Glomerular endothelial cell (primary cell): ENCODE measurements at places on chromosomes 12 and 14. TPM values are rescaled to one million over a fixed set of nuclear protein-coding genes. Genes with fewer than 3 reads are reported as not detected.

The B4GALNT1 gene
- 1.1 and 2.9 TPM in 2 replicates for total RNA-seq

GRCh38 chr12:53218551-53219291 is 11.7 kb upstream of the ITGB7 start:
- DNase-seq, result no peak

GRCh38 chr12:89305373-89305772 is 46.9 kb downstream of the DUSP6 start:
- no peak for DNase-seq

GRCh38 chr14:54730156-54730961 is 163.4 kb downstream of the SAMD4A start:
- no peak for DNase-seq

DNA sequence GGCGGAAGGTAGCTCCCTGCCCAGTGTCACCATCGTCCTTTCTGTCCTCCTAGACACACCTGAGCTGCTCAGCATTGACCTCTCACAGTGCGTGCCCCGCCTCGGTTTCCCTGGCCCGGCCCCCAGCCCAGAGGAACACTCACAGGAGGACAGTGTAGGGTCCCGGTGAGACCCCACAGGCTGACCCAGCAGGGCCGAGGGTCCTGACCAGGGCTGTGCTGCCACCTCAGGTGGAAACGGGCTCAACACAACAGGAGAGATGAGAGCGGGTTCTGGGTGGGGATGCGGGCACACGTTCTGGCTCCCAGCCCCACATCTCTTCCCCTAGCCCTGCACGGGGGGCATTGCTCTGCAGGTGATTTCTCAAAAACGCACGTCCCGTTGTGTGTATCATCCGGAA is 98.1 kb downstream of the PIWIL1 start:
- no peak for DNase-seq

DNA sequence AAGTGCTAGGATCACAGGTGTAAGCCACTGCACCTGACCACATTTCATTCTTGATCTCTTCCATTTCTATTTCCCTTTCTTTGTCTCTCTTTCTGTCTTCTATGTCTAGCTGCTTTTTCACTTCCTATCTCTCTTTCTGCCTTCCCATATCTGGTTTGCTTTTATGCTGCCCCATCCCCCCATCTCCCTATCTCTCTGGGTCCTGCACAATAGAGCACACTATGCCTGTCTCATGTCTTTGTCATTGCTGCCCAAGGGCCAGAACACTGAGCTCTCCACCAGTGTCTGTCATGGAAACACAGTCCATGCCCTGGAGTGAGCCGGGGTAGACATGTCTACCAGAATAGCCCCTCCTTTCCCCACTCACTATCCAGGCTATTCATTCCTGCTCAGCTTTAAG is 12.3 kb upstream of the RARG start:
- no peak for DNase-seq

GRCh38 chr14:37900561-37900960 is 305.1 kb downstream of the TTC6 start:
- DNase-seq, result no peak

The AKAP5 gene
- total RNA-seq, result 0.48 and 0.76 TPM in 2 replicates

GRCh38 chr12:116466536-116466935 is 92.6 kb upstream of the MAP1LC3B2 start:
- DNase-seq, result peak; percentile 25

The IL22 gene
- not detected in 2 replicates for total RNA-seq

- DNase-seq, result no peak
These were observed 848 bp downstream of the CTDSP2 start for GRCh38 chr12:57845478-57846284.

The ADSS1 gene
- total RNA-seq, result 0.29 and 4.7 TPM in 2 replicates

The ENDOU gene
- not detected in 2 replicates for total RNA-seq

- DNase-seq, result no peak
These were observed 11.0 kb downstream of the ARHGDIB start for GRCh38 chr12:14950421-14950820.

- DNase-seq, result no peak
These were observed 21.7 kb downstream of the PLEKHD1 start for GRCh38 chr14:69506241-69506595.

The PFDN5 gene
- total RNA-seq, result 344 and 417 TPM in 2 replicates

DNA sequence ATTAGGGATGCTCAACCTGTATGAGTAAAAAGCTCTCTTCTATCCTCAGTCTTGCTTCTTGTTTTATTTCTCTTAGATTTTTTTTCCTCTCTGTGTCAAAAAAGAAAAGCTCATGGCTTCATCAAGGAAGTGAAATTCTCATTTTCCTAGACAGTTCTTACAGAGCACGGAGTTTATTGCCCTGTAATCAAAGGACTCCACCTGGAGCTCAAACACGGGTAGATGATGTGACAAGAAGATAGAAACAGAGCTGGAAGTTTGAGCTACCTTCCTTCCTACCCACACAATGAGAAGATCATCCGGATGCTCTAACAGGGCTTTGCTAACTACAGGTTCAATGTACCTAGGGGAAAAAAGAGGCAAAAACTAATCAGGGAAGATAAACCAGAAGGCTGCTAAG is 564.8 kb downstream of the MED13L start:
- DNase-seq, result no peak

- DNase-seq, result no peak
These were observed 13.7 kb downstream of the REM2 start for GRCh38 chr14:22896760-22897159.

DNA sequence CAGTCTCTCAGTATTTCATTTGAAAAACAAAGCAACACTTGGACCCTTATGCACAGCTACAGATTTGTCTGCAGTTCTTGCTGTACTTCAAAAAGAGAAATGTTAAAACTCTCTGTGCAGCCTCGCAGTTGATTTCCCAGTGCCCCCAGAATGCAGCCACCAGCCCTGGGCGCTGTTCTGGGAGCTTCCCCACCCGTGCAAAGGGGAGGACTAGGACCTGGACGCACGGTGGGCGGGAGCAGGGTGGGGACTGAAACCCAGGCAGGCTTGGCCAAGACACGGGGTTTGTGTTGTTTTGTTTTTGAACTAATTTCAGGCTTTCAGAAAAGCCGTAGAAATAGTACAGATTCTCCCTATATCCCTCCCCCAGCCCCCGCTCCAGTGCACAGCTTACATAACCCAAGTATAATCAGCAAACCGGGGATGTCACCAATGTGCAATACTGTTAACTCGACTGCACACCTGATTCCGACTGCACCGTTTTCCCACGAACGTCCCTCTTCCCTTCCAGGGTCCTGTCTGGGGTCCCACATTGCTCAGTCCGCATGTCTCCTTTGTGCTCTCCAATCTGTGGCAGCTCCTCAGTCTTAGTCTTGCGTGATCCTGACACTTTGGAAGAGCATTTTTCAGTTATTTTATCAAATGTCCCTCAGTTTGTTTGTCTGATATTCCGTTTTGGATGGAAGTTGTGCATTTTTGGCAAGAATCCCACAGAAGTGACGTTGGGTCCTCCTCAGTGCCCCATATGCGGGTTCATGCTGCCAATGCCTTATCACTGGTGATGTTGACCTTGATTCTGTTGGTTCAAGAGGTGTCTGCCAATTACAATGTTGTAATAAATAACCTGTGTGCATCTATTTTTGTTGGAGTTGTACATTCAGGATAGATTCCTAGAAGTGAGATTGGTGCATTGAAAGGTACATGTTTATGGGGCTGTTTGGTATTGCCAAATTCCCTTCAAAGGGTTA is 95.9 kb downstream of the SETD3 start:
- no peak for DNase-seq

DNA sequence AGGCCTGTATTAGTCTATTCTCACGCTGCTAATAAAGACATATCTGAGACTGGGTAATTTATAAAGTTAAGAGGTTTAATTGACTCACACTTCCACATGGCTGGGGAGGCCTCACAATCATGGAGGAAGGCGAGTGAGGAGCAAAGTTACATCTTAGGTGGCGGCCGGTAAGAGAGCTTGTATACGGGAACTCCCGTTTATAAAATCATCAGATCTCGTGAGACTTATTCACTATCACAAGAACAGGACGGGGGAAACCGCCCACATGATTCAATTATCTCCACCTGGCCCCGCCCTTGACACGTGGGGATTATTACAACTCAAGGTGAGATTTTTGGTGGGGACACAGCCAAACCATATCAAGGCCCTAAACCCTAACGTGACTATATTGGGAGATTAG is 110.1 kb downstream of the LLPH start:
- DNase-seq, result no peak

DNA sequence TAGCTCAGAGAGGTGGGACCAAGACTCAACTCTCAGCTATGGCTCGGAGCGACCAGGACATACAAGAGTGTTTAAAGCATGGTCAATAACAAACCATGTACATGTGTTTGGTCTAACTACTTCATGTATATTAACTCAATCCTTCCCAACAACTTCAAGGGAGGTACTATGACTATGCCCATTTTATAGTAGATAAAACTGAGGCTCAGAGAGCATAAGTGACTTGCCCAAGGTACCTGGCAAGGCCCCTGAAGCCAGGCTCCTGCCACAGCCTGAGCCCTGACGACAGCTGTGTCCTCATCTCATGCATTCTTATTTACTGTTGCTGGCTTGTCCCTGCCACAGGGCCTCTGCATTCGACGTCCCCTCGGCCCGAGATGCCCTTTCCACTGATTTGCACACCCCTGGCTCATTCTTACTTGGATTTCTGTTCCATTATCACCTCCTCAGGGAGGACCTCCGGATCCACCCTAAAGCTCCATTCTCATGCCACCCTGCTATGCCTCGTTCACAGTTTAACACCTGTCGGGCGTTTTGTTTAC is 2.6 kb downstream of the TESC start:
- no peak for DNase-seq
